ENCODE measurements at places on chromosomes 2 and 18. TPM values are rescaled to one million over a fixed set of nuclear protein-coding genes. Genes with fewer than 3 reads are reported as not detected.

Gene CCL20
- total RNA-seq = 130 TPM

Gene NDC80
- 8.6 TPM for total RNA-seq

Gene CUL3
- 108 TPM for total RNA-seq

Gene MTCL1
- total RNA-seq = 0.63 TPM

All from mononuclear cell (primary cell).